Left ventricle myocardium inferior (tissue), 1 donor: ENCODE measurements at places on chromosomes 6 and 20. TPM values are rescaled to one million over a fixed set of nuclear protein-coding genes. Genes with fewer than 3 reads are reported as not detected.

The FAM209B gene
- total RNA-seq, result 0.47 TPM

The RFX6 gene
- total RNA-seq, result not detected

The SLC26A8 gene
- total RNA-seq, result not detected

The CPXM1 gene
- total RNA-seq, result 0.69 TPM

The WASF1 gene
- total RNA-seq, result 0.80 TPM

The TSPO2 gene
- total RNA-seq, result not detected

The IDH3B gene
- total RNA-seq, result 220 TPM

The KHDRBS2 gene
- not detected for total RNA-seq

The GGTLC1 gene
- not detected for total RNA-seq

The PTCRA gene
- not detected for total RNA-seq

The COL12A1 gene
- total RNA-seq, result 12.2 TPM

The MDFI gene
- 0.77 TPM for total RNA-seq

The PCK1 gene
- 0.25 TPM for total RNA-seq

The NR2E1 gene
- total RNA-seq, result not detected

The NCOA3 gene
- 23.8 TPM for total RNA-seq

The MYT1 gene
- 0.11 TPM for total RNA-seq

The BPIFB6 gene
- total RNA-seq, result not detected
